Heart right ventricle (tissue), 16 donors: ENCODE measurements at places on chromosomes 2 and 18. TPM values are rescaled to one million over a fixed set of nuclear protein-coding genes. Genes with fewer than 3 reads are reported as not detected.

Gene TMEM37
- 4.7 TPM for total RNA-seq

Gene RFTN2
- total RNA-seq = 3.4 TPM

Gene ALPP
- total RNA-seq = not detected

Gene GKN2
- not detected for total RNA-seq

Gene PLGLB2
- 1.8 TPM for total RNA-seq

DNA sequence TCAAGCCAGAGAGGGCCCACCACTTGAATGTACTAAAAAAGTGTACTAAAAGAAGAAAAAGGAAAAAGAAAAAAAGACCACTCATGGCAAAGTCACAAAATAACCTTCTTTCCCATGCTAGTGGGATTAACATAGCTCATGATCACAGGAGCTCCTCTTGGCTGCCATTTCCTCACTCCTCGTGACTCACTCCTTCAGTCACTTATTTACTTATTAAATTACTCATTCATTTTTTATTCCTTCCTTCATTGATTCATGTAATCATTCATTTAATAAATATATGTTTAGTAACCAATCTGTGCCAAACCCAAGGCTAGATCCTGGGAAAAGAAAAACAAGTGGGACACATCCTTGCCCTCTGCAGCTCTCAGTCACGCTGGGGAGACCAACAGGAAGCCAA lies 300.5 kb downstream of the INSIG2 start:
- no peak for DNase-seq

DNA sequence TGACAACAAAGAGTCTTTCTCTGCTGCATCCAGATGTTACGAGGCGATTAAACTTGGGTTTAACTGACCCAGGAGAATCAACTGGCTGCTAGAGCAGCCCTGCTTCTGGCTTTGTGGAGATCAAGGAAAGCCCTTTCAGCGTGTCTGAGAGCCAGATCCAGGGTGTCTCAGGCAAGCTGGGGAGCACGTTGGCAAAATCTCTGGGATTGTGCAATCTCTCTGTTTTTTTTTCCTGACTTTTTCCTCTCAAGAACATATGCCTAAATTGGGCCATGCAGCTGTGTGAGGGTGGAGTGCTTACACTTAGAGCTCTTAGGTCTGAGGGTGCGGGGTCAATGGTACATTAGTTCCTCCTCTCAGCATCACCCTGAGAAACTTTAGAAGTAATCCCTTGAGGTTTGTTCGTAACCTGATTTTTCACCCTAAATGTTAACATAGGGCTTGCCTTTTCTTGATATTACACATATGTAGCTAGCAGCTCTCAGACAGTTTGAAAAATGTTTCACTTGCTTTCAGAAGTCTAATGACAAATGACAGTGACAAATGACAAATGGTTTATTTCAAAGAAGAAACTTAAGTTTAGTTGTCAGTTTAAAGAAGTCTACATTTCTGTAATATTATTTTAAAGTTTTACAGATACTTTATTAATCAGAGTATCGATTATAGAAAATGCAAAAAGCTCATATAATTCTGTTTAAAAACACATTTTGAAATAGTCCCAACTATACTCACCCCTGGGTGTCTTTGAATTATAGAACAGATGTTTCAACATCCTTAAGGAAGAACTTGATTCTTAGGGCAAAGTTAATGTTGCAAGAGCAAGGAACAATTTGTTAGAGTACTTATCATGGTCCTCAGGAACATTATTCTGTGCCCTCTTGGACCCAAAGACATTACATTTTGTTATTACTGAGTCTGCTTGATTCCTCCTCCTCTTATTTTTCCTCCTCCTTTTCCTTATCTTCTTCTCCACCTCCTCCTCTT lies 38.4 kb upstream of the ZSWIM2 start:
- DNase-seq = peak; percentile 17

DNA sequence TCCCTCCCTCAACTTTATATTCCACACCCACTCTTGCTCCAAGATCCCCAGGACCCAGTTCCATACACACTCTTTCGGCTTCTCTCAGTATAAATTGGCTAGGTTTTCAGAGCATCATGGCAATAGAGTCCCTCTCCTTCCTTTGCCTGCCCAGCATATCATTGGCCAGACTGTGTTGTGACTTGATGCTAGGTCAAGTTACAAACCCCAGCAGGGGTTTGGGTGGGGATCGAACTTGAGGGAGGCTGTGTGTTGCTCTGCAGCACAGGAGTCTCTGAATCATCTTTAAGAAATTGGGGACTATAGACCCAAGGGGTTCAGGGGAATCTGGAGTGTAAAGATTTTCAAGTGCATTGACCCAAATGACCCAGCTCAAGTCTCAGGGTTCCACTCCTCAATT lies 477.5 kb upstream of the MEIS1 start:
- DNase-seq = no peak

DNA sequence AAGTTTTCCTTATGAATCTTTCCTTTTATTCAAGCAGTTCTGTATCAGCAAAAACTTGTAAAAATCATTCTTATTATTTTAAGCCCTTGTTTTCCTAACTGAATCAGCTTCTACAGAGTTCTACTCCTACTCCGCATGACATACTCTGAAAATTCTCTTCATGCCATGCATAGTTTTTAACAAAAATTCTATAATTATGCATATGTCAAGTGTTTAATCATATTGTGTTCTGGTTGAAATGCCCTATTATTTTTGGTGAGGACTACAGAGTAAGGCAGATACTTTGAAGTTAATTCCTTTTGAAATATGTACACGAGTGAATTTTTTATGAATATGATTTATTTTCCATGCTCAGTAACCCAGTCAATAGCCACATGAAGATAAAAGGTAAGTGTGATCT lies 28.8 kb downstream of the ANKRD30B start:
- DNase-seq = no peak

DNA sequence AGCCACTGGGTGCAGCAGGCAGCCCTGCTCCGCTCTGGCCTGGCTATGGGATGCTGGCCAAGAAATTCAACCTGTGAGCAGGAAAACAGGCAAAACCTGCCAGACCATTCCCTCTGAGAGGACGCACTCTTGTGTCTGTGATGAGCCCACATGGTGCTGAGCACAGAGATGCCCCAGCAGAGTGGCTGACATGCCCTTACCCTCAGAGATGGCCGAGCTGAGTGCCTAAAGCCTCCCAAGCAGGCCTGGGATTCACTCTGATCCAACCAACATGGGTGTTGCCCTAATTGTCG lies 34.3 kb upstream of the TAF1B start:
- DNase-seq = no peak

DNA sequence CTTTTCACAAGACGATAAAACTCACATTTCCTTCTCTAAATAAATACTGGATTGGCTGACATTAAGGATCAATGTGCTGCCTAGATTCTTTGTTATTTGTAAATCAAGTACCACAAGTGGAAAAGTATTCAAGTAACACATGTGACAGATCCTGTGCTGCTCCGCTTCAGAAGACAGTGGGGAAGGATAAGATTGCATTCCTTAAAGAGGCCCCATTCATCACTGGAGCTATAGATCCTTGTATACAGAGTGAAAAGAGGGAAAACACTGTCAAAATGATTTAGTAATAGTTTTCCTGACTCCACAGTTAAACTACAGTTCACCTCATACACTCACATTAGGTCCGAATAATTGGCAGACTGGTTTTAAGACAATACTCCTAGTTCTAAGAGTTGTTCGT lies 108.0 kb upstream of the CSRNP3 start:
- DNase-seq = no peak

DNA sequence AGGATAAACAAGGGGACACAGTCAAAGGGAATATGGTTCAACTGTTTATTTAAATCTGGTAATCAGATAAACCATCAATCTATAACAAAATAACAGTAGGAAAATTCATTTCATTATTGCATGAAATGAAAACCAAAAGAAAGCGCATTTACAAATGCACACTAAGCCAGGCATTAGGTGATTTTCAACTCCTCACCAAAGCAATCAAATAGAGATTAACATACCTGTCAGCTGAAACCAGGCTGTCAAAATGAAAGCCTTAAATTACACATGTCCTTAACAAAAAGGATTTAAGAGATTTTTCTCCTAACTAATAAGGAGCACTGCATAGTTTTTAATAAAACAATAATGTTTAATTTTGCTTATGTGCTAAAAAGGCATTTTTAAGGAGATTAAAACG lies 23.0 kb downstream of the STK39 start:
- DNase-seq = no peak

- DNase-seq = no peak
Measured at GRCh38 chr2:32422133-32422532, 65.3 kb downstream of the BIRC6 start.
